Ovary (tissue), 10 donors: ENCODE measurements at places on chromosomes 3 and 15. TPM values are rescaled to one million over a fixed set of nuclear protein-coding genes. Genes with fewer than 3 reads are reported as not detected.

GRCh38 chr3:44419923-44420650 lies 57.4 kb downstream of the ZNF445 start:
- DNase-seq, result no peak

DNA sequence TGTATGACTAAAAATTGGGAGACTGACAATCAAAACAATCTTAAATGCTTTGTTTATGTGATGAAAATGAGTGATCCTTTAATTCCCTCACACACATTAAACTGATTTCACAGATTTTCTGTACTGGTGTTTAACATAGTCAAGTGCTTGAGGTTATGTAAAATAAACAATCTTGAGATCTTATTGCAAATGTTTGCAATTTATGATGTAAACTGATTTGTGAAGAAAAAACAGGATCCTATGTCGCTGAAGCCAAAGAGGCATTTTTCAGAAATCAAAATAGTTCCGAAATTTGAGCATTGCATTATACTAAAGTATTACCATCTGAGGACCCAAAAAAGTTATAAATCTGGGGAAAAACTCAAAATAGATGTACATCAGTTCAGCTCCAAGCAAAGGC lies 12.7 kb downstream of the SHOX2 start:
- no peak for DNase-seq

GRCh38 chr3:138180375-138181029 lies 5.8 kb upstream of the DBR1 start:
- no peak for DNase-seq

Gene ASB14
- not detected for total RNA-seq

DNA sequence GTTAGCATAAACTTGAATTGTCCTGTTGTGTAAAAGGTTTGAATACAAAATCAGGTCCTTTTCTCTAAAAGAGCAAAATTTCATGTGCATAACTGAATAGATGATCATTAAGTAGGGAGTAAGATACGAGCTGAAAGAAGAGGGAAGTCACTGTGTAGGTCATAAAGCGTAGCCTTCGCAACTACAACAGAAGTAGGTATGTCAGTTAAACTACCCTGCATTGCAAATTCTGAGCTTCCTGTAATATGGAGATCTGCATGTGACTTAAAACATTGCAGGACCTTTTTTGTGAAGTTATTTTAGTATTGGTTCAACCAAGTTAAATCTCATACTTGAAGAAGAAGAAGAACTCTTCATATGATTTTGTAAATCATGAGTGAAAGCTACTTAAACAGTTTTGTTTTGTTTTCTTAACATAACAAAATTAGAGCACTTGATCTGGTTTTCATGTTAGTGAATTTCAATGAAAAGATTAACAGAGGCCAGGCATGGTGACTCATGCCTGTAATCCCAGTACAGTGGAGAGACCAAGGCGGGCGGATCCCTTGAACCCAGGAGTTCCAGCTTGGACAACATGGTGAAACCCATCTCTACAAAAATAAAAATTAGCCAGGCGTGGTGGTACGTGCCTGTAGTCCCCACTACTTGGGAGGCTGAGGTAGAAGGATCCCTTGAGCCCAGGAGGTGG lies 26.4 kb downstream of the ARMC8 start:
- no peak for DNase-seq

Gene GMNC
- total RNA-seq, result 1.6 TPM
